ENCODE measurements at places on chromosomes 11 and 22. TPM values are rescaled to one million over a fixed set of nuclear protein-coding genes. Genes with fewer than 3 reads are reported as not detected.

GRCh38 chr11:12629601-12630313 is 44.5 kb upstream of the TEAD1 start:
- no peaks in the 10 kb centered on the region for H3K4me1 ChIP-seq
- H3K27ac ChIP-seq = no peak overlapping the region

DNA sequence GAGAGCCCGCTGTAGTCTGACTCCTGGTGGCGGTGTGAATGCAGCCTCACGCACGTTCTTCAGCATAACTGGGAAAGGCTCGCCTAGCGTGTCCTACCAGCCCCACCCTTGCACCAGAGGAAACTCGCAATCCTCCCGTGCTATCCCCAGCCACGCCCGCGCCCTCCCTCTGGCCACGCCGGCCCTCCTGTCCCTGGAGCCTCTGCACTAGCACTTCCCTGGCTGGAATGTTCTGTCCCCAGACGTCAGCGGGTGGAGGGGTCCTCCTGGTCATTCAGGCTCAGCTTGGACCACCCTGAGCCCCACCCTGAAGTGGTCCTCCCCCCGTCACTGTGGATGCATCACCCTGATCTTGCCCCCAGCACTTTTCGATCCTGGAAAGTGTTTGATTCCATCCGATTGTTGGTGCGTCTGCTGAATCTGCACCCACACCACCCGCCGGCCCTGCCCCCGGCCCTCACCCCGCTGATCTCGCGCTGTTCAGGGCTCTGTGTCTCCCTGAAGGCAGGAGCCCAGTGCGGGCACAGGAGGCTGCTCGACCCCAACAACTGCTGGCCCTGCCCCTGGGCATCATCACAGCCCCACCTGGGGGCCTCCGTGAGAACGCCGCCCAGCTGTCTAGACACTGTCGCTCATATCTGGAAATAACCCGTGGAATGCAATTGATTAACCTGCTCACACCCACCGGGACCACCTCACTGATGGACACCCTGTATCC is 437.0 kb downstream of the TBC1D22A start:
- H3K4me1 ChIP-seq = peaks cover 28% of the 10 kb centered on the region
- no peak overlapping the region for H3K27ac ChIP-seq
- H3K4me3 ChIP-seq = no peak overlapping the region
- H3K27me3 ChIP-seq = no peaks in the 10 kb centered on the region
- H3K36me3 ChIP-seq = no peaks in the 10 kb centered on the region

The FOXRED2 gene
- total RNA-seq = 17.9 TPM

- no peak for DNase-seq
- H3K36me3 ChIP-seq = peaks cover 62% of the 10 kb centered on the region
- H3K27me3 ChIP-seq = peaks cover under 1% of the 10 kb centered on the region
Observed at GRCh38 chr11:530960-531831, 4.2 kb downstream of the HRAS start.
